GM13977 (cell line): ENCODE measurements at places on chromosomes 1 and 21.

GRCh38 chr1:64163431-64163830 lies 40.0 kb upstream of the UBE2U start:
- no peak for DNase-seq

- no peak for DNase-seq
These were observed 58.4 kb downstream of the DYRK1A start for GRCh38 chr21:37425001-37425400.

- DNase-seq = no peak
These were observed 1.1 kb downstream of the USP48 start for GRCh38 chr1:21781815-21782348.

GRCh38 chr1:92411511-92411910 lies 75.2 kb downstream of the GFI1 start:
- DNase-seq = no peak

DNA sequence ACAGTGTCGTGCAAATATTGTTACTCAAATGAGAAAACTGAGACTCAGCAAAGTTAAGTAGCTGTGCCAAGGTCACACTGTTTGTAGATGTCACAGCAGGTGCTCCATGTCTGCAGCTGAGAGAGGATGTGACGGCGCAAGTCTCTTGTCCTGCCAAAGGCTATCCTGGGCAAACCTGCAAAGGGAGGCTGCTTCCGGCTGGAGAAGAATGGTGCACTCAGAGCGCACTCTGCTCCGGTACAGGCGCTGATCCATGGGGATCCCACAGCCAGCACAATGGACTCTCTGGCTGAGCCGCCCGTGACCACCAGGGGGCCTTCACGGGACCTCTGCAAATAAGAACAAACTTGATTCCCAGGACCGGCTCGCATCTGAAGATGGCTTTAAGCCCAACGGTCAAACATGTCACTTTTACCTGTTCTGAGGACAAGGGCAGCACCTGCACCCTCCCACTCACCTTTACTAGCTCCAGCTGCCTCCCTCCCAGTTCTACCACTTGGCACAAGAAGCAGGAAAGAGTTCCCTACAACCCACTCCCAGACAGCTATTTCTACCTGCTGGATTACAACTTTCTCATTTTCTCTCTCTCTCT lies 21.9 kb downstream of the RD3 start:
- peak; percentile 47 for DNase-seq

DNA sequence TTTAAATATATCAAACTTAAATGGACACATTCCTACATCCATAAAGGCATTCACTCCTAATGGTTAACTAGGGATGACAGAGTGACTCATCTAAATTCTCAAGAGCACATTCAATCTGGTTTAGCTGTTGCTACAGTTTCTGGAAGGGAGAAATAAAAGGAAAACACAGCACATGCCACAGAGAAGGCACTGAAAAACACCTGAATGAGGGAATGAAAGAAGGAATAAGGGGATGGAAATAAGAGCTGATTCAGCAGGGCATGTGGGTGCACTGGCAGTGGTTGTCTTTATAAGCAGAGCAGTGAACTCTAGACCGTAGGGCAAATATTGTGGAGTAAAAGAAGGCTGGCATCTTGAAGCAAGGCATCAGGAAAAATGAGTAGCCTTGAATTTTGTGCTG lies 79.3 kb downstream of the LHX4 start:
- no peak for DNase-seq

DNA sequence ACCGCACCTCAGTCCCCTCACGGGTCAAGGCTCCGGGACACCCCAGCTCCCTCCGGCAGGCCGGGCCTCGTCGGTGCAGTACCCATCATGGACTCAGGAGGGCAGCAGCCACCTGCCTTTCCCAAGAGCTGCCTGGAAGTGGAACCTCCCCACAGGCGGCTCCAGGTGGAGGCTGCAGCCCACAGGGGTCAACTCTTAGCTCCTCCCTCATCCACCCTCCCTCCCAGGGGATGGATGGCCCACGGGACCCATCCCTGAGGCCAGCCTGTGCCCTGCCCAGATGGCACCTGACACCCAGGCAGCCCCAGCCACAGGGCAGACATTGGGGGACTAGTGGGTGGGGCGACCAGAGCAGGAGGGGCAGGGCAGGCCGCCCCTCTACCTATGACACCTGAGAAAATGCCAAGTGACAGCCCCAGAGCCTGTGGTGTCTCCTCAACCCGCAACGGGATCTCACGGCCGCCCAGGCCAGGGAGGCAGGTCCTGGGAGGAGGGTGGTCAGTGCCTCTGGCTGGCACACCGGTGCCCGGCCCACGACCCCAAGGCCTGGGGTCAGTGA lies 1.2 kb upstream of the ARHGEF16 start:
- peak; percentile 92 for DNase-seq

- no peak for DNase-seq
These were observed 52.6 kb downstream of the S100B start for GRCh38 chr21:46552274-46552673.

DNA sequence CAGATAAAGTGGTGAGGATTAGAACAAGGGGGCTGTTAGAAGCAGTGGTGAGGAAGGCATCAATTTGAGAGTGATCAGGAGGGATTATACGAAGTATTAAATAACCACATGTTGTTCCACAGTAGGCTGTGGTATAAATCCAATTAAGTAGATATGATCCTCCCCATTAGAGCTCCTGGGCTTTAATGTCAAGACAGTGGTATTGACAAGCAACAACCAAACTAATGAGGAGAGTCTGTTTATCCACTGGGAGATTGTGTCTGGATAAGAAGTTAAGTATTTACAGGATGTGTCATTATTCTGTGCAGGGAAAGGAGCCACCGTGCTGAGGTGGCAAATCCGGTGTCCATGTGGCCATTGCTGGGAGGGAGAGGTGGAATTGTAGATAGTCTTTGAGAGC lies 5.8 kb downstream of the ACTN2 start:
- DNase-seq = no peak

GRCh38 chr1:215794156-215794555 lies 227.1 kb downstream of the KCTD3 start:
- DNase-seq = no peak

DNA sequence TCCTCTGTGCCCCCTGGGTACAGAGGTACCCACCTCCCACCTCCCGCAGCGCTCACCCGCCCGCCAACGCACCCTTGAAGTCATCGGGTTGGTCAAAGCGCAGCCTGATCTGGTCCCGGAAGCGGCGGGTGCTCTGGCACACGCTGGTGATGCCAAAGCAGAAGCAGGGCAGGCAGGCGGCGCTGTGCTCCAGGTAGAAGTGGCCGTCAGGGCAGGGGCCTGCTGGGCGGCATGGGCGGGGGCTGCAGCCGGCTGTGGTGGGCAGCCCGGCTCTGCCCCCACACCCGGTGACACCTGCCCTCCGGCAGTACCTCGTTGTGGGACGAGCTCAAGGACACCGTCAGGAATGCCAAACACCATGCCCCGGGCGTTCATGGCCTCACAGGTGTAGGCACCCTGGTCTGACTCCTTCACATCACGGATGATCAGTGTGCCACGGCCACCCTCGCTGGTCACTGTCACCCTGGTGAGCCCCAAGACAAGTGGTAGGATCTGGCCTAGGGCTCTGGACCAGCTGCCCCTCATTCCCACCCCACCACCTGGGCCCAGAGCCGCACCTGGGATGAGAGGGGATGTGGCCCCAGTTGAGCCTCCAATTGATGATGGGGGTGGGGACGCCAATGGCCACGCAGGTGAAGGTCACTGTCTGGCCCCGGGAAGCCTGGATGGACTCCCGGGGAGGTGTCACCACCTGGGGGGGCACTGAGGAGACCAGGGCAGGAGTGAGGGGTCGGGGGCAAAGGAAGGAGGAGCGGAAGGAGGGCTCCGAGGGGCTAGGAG lies 52.5 kb downstream of the HSPG2 start:
- DNase-seq = no peak

GRCh38 chr1:46401964-46402626 lies 8.0 kb downstream of the FAAH start:
- DNase-seq = no peak

DNA sequence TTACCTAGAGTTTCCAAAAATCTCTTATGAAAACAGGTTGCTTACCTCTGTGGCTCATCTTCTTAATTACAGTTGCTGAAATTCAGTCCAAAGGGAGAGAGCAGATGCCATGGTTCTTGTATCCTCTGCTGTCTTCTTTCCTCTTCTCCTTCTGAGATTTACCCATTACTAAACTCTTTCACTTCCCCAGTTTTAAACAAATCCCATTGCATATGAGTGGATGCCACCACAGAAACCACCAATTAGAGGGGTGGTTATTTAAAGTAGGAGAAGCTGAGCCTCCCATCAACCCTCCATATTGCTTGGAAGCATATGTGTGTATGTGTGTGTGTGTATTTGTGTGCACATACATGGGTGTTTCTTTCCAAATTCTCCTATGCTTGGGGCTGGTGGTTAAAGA lies 128.5 kb upstream of the KCNK1 start:
- no peak for DNase-seq

- DNase-seq = peak; percentile 79
These were observed 80.9 kb downstream of the COLGALT2 start for GRCh38 chr1:183956559-183957188.

GRCh38 chr1:200710166-200710565 lies 28.5 kb upstream of the CAMSAP2 start:
- DNase-seq = no peak

DNA sequence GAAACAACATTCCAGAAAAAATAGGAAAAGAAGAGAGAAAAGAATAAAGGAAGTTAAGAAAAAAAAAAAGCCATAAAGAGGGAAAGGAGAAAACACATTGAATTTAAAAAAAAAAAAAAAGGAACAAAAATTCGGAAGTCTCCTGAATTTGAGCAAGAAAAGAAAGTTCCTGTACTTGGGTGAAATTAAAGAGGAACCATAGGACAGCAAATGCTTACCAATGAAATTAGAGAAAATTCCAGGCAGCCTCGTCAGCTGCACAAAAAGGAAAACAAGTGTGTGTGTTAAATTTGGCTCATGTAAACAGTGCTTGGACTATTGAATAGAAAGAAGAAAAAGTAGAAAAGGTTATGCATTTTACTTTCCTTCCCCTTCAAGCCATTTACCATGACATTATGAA lies 4.9 kb downstream of the IL12RB2 start:
- no peak for DNase-seq

DNA sequence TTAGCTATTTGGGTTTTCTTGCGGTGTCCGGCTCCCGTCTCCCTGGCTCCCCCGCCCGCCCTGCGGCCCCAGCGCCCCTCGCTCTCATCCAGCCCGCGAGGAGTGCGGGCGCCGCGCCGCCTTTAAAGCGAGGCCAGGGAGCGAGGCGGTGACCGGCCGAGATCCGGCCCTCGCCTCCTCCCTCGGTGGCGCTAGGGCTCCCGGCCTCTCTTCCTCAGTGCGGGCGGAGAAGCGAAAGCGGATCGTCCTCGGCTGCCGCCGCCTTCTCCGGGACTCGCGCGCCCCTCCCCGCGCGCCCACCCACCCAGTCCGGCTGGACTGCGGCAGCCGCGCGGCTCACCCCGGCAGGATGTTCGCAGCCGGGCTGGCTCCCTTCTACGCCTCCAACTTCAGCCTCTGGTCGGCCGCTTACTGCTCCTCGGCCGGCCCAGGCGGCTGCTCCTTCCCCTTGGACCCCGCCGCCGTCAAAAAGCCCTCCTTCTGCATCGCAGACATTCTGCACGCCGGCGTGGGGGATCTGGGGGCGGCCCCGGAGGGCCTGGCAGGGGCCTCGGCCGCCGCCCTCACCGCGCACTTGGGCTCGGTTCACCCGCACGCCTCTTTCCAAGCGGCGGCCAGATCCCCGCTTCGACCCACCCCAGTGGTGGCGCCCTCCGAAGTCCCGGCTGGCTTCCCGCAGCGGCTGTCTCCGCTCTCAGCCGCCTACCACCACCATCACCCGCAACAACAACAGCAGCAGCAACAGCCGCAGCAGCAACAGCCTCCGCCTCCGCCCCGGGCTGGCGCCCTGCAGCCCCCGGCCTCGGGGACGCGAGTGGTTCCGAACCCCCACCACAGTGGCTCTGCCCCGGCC lies 492 bp downstream of the HLX start:
- peak; percentile 74 for DNase-seq

DNA sequence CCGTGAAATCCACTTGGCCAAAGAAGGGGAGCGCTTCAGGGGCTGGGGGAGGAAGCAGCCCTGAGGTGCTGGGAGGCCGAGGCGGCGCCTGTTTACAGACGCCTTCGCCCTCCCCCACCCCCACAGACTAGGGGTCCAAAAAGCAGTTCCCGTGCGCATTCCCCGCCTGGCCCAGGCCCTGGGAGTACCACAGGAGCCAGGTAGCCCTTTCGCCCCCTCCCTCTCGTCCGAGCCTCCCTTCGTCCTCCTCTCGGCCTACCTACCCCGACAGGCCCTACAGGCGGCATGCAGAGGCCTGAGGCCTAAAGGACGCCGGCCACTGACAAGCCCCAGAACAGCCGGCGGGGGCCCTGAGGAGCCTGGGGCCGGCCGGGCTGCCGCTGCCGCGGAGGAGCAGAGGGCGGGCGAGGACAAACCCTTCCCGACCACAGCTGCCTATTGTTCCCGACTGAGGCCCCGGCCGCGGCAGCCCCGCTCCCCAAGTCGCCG lies 522 bp downstream of the RC3H1 start:
- DNase-seq = peak; percentile 32

DNA sequence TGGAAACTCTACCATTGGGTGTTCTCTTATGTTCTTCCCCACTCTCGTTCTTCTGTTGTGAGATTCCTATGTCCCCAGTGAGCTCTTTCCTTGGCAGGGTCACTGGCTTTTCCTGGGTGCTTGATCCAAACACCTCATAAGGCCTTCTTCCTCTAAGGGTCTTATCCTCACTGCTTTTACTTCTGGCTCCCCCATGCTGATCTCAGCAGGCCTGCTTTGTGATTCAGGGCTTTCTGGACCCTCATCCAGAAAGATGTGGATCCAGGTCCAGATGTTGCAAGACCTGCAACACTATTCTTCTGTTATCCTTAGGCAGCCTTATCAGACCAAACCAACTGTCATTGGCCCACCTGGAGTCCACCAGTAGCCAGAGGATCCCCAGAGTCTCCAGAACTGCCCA lies 11.2 kb upstream of the MYOG start:
- DNase-seq = no peak

- no peak for DNase-seq
These were observed 805.6 kb upstream of the CXADR start for GRCh38 chr21:16707274-16707673.

- DNase-seq = no peak
These were observed 1639.3 kb downstream of the KCNT2 start for GRCh38 chr1:194968916-194969315.

GRCh38 chr1:151165281-151165737 lies 393 bp downstream of the LYSMD1 start:
- no peak for DNase-seq

DNA sequence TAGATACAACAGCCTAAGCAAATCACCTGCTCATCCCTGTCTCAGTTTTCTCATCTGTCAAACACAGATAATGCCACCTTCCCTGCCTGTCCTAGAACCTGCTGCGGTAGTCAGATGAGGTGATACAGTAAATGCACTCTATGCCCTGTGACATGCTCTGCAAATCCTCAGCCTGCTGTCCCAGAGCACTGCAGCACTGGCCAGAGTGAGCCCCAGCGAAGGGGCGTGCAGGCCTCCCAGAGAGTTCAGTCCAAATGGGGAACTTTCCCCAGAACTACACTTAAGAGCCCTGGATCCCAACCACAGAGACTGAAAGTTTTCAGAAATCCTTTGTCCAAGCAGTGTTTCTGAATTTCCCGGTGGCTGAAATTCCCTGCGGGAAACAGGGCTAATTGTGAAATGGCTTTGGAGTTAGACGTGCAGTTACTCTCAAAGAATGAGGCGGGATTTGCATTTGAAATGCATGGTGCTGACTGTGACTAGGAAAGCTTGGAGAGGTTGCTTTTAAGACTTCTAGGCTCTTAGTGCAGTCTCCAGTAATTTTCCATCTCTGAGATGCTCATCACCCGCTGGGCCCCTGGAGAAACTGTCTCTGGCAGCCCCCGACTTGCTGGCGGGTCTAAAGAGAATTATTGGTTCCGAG lies 206.5 kb upstream of the AJAP1 start:
- no peak for DNase-seq
